ENCODE measurements at places on chromosomes 16 and 17.

- no peak for DNase-seq
These were observed 23.0 kb downstream of the ADGRG5 start for GRCh38 chr16:57565461-57565860.

DNA sequence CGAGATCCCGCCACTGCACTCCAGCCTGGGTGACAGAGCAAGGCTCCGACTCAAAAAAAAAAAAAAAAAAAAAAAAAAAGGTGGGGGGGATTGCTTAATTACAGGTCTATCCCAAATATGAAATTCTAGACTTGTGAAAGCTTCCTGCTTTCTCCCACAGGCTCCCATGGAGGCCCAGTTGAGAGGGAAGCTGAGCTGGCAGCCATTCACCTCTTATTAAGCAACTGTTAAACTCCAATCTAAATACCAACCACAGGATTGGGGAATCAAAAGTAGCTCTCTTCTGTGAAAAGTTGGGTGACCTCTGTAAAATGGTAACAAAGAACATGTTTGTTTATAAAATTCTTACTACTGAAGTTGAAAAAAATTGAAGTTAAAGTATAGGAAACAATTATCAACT is 45.8 kb upstream of the STAC2 start:
- DNase-seq, result no peak

DNA sequence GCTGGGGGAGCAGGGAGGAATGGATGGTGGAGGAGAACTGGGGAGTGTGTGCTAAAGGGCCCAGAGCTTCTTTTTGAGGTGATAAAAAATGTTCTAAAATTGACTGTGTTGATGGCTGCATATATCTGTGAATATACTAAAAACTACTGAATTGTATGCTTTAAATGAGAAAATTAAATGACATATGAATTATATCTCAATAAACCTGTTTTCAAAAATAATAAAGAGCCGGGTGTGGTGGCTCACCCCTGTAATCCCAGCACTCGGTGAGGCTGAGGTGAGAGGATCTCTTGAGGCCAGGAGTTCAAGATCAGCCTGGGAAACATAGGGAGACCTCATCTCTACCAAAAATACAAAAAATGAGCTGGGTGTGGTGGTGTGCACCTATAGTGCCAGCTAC is 16.8 kb downstream of the SRL start:
- no peak for DNase-seq

GRCh38 chr17:17416400-17417360 is 60.1 kb upstream of the MED9 start:
- no peak for DNase-seq

DNA sequence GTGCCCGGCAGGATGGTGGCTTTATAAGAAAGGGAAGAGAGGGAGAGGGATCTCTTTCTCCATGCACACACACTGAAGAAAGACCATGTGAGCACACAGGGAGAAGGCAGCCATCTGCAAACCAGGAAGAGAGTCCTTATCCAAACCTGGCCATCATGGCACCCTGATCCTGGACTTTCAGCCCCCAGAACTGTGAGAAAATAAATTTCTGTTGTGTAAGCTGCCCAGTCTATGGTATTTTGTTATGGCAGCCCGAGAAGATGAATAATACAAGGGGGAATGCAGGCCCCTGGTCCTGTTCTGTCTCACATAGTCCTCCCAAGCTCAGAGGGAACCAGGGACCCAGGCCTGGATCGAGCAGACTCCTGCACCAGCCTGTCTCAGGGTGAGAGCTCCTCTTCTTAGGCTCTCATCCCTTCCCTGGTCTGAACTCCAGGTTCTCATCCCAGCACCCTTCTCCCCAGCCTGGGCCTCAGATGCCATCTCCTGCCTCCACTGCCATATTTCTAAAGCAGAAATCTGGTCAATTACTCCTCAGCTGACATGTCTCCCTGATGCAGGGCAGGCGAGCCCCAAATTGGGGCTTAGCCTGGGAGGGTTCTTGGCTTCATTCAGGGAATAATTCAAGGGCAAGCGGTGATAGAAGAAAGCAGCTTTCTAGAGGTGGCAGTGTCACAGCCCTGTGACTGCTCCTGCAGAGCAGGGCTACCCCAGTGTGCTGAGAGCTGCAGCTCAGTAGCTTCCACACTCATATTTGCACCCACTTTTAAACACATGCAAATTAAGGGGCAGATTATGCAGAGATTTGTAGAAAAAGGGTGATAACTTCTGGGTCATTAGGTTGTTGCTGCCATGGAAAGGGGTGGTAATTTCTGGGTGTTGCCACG is 28.8 kb downstream of the IGFBP4 start:
- DNase-seq, result no peak

Data from HuH-7.5 (cell line).